ENCODE measurements at places on chromosomes 5 and 9.

- DNase-seq, result no peak
Measured at GRCh38 chr9:132672413-132672690, 2.1 kb downstream of the GTF3C4 start.

DNA sequence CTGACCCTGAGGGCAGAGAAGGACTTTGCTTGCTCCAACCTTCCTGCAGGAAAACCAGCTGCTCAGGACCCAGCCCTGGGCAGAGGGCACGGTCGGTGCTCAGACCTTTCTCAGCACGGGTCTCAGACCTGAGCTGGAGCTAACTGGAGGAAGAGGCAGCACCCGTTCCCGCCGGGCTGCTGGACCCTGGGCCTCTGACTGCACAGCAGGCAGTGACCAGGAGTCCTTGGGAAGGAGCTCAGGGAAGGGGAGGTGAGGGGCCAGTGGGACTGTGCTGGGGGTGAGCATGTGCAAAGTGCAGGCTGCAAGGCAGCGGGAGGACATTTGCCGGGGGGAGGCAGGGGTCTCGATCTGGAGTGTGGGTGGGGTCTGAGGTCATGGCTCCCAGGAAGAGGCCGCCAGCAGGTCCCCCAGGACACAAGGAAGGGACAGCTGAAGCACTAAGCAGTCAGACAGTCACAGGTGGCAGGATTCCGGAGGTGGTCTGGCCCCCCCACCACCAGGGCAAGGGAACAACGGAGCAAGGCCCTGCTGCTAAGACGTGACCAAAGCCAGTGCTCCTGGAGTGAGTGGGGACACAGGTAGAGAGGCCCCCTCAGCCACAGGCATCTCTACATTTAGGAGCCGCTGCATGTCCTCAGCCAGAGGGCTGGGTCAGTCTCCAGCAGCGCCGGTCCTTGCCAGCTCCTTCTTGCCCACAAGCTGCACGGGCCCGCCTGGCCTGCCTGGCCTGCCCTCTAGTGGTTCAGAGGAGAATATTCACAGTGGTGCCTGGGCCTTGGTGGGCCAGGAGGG is 4.8 kb upstream of the DPM2 start:
- no peak for DNase-seq

GRCh38 chr5:177133853-177134696 is 502 bp downstream of the NSD1 start:
- DNase-seq, result no peak

DNA sequence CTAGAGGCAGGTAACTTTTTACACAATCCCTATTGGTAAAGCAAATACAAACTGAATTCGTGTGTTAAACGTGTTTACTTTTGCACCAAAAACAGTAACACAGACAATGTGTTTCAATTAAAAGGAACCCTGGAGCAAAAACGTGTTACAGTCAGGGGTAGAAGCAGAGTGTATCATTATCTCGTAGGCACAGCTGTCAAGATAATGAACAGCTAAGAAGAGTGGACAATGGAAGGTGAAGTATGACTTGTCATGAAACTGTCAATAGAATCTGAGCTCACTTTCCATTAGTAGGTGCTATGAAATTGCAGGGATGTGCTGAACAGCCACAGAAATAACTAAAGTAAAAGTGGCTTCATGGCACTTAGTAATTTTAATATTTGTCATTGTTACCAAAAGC is 1229.8 kb upstream of the WWC1 start:
- no peak for DNase-seq

- DNase-seq, result no peak
Measured at GRCh38 chr9:120768886-120769285, 24.3 kb downstream of the FBXW2 start.

GRCh38 chr5:72386639-72387038 is 66.5 kb downstream of the PTCD2 start:
- DNase-seq, result no peak

DNA sequence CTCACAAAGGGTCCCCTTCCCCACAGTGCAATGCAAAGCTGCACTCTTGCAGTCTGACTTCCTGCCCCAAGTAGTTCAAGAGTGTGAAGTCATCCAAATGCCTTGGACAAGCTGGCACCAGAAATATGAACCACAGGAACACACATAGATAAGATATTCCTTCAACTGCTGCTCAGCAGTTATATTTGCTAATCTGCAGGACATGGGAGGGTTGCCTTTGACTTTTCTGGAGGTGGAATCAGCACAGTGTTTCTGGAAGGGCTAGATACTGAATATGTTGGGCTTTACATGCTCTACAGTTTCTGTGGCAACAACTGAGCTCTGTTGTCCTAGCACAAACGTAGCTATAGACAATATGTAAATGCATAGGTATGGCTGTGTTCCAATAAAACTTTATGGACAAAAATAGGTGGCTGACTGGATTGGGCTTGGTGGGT is 96.7 kb upstream of the PCA3 start:
- no peak for DNase-seq

DNA sequence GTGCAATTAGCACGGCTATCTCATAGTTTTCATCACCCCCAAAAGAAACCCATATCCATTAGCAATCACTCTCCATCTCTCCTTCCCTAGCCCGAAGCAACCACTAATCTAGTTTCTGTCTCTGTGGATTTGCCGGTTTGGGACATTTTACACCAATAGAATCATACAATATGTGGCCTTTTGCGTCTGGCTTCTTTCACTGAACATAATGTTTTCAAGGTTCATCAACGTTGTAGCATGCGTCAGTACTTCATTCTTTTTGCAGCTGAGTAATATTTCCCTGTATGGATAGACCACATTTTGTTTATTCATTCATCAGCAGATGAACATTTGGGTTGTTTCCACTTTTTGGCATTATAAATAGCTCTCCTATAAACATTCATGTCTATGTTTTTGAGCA is 75.4 kb upstream of the TBC1D2 start:
- no peak for DNase-seq

- peak; percentile 31 for DNase-seq
Measured at GRCh38 chr9:124551472-124552272, 44.5 kb upstream of the NR5A1 start.

DNA sequence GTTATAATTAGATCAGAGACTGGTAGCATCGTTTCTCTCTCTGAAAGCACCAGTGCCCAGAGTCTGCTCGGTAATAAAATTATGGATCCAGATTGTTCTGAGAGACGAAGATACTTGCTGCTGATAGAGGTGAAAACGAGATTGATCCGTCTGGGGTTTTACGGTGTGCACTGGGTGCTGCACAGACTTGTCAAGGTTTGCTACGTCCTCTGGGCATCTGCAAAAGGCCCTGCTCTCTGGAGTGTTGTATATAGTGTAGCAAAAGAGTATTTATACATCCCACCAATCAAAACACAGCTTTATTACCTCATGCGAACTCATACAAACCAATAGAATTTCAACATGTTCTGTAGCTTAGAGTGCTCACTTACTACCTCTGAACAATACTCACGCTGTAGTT is 219.3 kb downstream of the PBX3 start:
- no peak for DNase-seq

GRCh38 chr9:120505186-120505585 is 74.8 kb downstream of the CDK5RAP2 start:
- no peak for DNase-seq

- DNase-seq, result no peak
Measured at GRCh38 chr5:10595293-10595671, 31.4 kb downstream of the ANKRD33B start.

- no peak for DNase-seq
Measured at GRCh38 chr9:74556685-74557084, 59.5 kb downstream of the RORB start.
